Renal cortical epithelial cell (primary cell): ENCODE measurements at places on chromosomes 7 and 10. TPM values are rescaled to one million over a fixed set of nuclear protein-coding genes. Genes with fewer than 3 reads are reported as not detected.

Gene PNLIPRP2
- total RNA-seq: not detected in 2 replicates

Gene LYZL2
- total RNA-seq: not detected in 2 replicates

Gene TCAF2
- total RNA-seq: 0.35 and 2.3 TPM in 2 replicates

Gene DDX50
- 62.9 and 64.3 TPM in 2 replicates for total RNA-seq

DNA sequence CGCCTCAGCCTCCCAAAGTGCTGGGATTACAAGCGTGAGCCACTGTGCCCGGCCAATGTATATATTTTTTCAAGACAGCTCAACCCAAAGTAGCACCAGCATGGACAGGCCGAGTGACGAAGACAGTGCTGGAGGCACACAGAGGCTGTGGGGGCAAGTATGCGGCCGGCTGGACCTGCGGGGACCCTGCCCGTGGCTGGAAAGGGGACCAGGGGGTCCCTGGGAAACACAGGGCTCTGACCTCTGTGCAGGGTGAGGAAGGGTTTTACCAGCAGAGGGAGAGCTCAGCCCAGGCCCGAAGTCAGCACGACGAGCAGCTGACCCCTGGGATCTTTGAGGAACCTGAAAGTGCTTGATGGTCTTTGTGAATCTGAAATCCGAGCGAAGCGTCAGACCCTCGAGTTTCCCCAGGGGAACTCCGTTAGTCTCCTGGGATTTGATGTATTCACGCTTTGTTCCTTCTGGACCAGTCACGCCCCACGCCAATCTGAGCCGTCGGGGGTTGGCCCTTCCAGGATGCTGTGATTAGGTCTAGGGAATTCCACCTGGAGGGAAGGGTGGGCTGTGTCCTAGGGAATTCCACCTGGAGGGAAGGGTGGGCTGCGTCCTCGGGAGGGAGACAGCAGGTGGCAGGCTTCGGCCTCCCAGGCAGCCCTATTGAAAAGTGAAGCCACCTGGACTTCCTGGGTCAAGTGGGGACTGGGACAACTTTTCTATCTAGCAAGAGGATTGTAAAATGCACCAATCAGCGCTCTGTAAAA lies 10.9 kb upstream of the ZFAND2A start:
- no peak for DNase-seq

GRCh38 chr7:133003052-133003910 lies 78.6 kb downstream of the CHCHD3 start:
- no peak for DNase-seq

DNA sequence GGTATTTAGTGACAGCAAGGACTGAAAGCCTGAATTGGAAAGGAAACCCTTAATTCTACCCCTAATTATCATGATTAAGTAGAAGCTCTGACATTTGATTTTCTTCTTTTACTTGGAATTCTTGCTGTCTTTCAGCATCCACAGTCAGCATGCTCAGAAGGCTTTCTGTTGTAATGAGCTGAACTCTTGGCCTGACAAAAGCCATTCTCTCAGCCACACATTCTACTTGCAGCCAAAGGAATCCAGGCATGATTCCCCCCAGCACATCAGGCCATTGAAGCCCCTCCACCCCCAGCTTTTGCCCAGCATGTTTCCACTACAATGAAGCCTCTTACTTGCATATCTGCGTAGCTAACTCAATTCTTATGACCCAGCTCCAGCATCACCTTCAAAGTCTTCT lies 94.3 kb upstream of the FRMD4A start:
- no peak for DNase-seq

DNA sequence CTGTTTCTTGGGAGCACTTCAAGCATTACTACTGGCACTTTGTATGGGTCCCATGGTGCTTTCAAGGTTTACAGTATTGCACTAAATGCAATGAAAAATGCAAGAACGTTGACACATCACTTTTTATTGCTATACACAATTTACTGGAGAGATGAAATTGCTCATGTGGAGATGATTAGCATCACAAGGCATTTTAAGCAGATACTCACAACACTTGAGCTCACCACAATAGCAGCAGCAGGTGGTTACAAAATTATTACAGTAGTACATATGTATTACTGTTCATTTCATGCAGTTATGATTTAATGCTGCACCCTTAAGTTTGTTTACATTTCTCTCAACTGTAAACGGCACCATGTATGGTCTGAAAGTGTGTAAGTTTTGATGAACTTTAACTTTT lies 537.7 kb downstream of the GRM8 start:
- no peak for DNase-seq

DNA sequence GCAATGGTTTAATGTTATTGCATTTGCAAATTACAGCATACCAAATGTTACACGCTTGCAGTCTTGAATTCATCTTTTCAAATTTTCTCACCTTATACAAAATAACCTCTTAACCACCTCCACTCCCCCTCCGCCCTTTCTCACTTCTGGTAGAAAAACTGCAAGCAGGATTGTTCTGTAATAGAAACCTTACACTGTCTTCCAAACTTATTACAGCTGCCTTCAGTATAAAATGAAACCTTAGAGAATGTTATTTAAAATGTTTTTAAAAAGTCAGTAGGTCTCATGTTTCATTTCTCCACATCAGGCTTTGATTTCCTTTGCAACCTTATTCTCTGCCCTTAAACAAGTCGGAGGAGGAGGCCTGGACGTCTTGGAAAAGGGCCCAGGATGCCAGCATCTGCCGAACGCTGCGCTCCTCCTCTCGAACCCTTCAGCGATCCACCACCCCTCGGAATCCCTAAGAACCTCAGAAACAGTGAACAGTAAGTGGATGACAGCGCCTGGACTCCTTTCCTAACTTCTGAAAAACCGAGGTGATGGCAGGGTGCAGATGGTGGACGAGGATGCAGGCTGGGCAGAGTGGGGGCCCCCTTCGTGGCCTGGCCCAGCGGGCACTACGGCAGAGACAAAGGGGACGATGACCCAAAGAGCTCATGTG lies 74.0 kb downstream of the FGFR2 start:
- DNase-seq: no peak

GRCh38 chr10:30987463-30987862 lies 44.2 kb downstream of the ZNF438 start:
- no peak for DNase-seq

DNA sequence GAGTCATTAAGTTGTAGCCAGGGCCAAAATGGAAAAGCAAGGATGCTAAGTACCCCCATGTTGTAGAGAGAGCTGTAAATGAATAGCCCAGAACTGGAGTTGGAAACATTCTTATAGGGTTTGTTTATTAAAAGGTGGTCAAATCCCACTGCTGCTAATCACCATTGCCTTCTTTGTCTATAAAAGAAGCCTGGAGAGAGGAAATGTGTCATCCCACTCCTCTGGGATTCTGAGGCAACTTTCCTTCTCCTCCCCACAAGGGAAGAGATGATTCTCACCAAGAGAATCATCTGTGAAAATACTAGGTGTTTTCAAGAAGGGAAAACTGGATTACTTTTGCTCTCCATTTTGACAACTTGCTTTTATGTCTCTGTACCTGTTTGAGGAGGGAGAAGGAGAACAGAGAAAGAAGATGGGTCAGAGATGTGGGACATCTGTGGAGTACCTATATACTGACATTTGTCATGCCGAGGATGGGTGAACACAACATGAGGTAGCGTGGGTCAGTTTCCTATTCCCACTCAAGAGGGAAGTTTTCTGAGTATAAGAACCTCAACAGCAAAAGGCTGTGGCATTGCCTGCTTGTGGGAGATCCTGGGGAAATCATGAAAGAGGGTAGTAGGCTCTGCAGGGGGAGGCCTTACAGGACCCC lies 262.2 kb downstream of the KIF20B start:
- no peak for DNase-seq

DNA sequence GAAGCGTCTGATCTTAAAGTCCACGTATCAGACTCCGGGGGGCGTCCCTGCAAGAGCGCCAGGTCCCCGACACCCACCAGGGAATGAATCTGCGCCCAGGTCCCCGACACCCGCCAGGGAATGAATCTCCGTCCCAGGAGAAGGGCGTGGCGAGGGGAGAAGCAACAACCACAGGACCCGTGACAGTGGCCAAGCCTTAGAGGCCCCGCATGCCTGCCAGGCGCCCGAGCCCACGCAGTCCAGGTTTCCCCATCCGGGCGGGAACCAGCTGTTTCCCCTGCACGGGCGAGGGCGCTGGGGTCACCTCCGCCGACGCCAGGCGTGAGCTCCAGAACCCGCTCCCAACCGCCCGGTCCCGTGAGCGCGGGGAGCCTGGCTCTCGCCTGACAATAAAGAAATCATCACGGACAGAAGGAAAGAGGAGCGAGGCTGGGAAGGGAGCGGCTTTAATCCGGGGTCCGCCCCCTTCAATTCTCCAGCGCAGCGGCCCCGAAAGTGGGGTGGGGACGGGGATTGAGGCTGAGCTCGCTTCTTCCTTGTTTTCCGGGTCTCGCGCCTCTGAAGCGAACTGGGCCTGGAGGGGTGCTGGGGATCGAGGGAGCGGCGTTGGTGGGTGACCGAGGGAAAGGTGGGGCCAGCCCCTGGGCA lies 29.0 kb upstream of the BMS1 start:
- DNase-seq: no peak

GRCh38 chr7:155738104-155738503 lies 74.2 kb downstream of the SHH start:
- DNase-seq: no peak

DNA sequence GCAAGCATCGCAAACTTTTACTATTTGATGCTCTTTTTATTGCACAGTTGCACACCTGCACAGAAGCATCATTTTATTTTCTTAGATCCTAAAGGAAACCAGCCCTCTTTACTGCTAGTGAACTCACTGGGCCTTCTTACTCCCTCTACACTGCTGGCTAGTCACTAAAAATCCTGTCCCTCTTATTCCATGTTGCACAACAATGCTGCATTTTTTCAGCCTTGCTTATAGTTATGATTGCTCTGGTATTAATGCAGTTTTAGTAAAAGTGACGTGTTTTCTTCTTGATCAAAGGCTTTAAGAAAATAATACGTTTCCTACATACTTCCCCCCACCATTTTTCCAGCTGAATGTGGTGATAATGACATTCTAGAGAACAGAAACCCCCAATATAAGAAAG lies 132.9 kb upstream of the FAM3C start:
- DNase-seq: no peak

GRCh38 chr7:15559416-15559928 lies 2.3 kb downstream of the AGMO start:
- peak; percentile 19 for DNase-seq

DNA sequence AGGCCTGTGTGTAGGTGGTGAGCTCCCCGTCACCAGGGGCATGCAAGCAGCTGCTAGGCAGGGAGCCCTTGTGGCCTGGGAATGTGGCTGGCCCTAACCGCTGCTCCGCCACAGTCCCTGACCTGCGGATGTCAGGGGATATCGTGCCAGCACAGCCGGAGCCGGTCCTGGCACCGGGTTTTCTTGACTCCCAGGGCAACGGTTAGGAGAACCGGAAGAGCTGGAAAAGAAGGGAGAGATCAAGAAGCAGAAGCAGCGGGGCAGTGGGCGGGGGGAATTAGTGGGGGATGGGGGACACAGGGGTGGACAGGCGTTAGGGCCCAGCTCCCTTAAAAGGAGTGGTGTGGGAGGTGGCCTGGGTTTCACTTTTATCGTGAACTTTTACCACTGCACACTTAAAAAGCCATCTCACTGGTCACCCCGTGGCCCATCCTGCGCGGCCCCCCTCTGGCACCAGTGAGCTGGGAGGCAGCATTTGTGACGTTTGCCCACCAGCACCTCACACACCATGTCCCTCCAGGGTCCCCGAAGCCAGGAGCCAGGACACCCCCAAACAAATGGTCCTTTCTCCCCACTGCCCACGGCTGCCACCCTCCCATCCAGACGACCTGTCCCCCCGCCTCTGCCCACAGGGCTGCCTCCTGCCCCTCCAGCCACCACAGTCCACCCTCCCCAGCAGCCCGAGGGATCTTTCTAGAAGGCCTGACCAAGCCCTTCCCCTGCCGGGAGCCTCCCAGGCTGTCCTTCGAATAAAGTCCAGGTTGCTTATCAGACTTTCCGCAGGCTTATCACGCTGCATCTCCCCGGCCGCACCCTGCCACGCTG lies 1.8 kb upstream of the MICALL2 start:
- DNase-seq: peak; percentile 50

DNA sequence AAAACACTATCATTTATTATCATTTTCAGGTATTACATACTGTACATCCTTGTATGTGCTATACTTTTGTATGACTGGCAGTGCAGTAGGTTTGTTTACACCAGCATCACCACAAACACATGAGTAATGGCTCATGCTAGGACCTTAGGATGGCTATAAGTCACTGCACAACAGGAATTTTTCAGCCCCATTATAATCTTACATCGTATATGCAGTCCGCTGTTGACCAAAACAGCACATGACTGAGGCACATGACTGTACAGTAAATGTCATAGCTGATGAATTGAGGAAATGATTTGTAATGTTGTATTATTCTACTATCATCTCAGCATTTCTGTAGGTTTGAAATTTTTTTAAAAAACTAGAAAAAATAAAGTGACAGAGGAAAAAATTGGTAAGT lies 38.6 kb downstream of the BPGM start:
- peak; percentile 88 for DNase-seq
